ENCODE measurements at places on chromosomes 3 and 15.

- DNase-seq, result no peak
Observed at GRCh38 chr3:189149203-189149602, 22.6 kb upstream of the TPRG1 start.

DNA sequence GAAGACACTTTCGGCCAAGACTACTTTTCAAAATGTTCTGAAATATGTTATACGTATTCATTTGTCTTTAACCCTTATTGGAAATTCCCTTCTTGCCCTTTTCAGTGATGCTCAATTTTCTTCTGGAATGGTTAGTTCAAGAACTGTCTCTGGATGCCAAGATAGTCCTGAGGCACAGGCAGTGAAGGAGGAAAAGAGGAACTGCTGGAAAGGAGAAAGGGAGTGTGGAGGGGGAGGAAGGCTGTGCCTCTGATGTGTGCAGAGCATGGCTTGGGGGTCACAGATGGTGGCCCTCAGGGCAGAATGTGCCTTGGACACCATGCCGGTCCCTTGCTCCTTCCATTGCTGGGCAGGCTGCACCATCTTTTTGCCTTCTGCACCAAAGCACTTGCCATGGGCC is 73.7 kb downstream of the CEP63 start:
- DNase-seq, result no peak

GRCh38 chr3:98690876-98691275 is 72.3 kb upstream of the ST3GAL6 start:
- DNase-seq, result no peak

DNA sequence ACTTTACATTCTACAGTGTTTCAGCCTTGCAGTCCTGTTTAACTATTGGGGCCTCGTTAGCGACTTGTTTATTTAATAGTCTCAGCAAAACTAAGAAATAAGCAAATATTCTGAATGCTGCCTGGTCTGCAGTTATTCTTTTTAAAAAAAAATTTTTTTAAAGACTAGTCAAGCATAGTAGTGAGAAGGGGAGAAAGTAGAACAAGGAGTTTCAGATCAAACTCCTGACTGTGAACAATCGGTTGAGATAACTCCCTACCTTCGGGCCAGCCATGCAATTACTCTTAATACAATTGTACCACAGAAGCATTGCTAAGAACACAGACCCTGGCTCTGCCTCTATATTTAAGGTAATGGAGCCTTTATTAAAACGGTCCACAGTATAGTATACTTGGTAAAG is 5.8 kb upstream of the DUT start:
- DNase-seq, result no peak

GRCh38 chr3:32410367-32411246 is 19.0 kb downstream of the CMTM7 start:
- DNase-seq, result no peak

DNA sequence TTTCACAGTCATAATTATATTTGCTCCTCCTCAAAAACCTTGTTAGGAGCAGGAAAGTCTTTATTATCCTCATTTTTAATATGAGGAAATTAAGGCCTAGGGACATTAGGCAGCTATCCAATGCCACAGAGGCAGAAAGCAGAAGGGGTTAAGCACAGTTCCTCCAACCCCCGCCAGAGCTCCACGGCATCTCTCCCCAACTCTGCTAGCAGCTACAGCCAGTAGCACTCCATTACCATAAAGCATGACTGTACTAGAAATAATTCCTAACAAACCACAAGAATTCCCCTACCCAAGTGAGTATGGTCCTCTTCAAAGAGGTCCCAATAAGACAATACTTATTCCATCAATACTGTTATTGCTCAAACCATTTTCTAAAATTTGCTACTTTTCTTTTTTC is 9.8 kb downstream of the HEG1 start:
- DNase-seq, result peak; percentile 76

DNA sequence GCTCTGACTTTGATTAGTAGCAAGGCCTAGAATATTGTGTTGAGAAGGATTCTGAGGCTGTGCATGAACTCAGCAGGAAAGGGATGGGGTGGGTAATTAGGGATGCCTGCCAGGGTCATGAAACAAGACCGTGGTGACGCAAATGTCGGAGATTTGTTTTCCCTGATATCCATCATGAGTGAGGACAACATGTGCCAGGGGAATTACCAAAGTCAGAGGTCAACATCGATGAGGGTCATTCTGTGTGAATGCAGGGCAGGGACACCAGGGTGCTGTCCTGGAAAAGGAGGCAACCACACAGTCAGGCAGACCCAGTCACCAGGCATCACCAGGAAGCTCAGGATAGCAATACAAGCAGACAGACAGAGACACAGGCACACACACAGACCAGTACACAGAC is 52.2 kb downstream of the SLCO2A1 start:
- no peak for DNase-seq

GRCh38 chr15:76335307-76336253 is 993 bp upstream of the ISL2 start:
- no peak for DNase-seq

DNA sequence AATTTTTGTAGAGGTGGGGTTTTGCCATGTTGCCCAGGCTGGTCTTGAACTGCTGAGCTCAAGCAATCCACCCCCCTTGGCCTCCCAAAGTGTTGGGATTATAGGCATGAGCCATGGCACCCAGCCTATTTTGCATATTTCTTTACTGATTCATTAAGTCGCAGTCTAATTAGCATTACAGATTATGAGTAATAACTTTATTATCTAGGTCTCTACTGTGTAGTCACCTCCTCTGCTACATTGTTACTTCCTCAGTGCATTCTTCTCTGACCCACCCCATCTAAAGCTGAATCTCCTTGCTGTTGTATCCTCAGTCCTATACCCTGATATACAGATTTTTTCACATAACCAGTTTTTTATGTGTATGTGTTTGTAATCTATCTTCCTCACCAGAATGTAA is 61.7 kb downstream of the TFDP2 start:
- peak; percentile 67 for DNase-seq

DNA sequence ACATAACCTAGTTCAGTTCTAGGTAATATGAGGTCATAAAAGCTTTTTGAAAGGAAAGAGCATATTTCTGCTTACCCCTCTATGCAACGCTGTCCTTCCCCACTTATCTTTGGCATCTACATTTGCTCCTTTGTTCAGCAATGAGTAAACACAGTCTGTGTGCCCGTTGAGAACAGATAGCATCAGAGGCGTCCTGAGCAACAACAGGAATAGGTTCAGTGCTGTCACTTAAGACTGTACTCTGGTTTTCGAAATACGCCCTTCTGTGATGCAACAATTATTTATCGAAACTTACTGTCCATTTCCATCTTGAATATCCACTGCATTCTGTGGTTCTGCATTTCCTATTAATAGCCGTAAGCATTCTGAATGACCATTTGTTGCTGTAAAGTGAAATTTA is 84.4 kb downstream of the BTD start:
- no peak for DNase-seq

- peak; percentile 67 for DNase-seq
Observed at GRCh38 chr3:141686466-141687291, 51.4 kb upstream of the RNF7 start.

DNA sequence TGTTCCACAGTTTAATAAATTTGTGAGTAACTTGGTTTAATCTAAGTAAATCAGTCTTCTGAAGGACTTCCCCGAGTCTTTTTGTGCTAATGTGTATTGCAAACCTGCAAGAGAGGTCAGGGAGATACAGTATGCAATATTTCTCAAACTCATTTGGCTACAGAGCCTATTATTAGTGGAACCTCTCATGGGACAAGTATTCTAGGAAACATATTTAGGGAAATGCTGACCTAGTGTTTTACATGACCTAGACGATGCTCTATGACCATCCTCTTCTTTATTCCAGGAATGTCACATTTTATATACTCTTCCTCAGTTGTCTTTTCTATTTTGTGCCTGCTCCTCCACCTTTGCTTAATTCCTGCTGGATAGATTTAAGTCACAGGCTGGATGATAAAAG is 327.8 kb upstream of the TBC1D5 start:
- no peak for DNase-seq

GRCh38 chr15:66839506-66840112 is 137.6 kb downstream of the SMAD6 start:
- no peak for DNase-seq

- DNase-seq, result no peak
Observed at GRCh38 chr3:63030666-63031065, 155.4 kb upstream of the CADPS start.

- DNase-seq, result no peak
Observed at GRCh38 chr3:78571486-78571885, 1196.3 kb downstream of the ROBO1 start.

DNA sequence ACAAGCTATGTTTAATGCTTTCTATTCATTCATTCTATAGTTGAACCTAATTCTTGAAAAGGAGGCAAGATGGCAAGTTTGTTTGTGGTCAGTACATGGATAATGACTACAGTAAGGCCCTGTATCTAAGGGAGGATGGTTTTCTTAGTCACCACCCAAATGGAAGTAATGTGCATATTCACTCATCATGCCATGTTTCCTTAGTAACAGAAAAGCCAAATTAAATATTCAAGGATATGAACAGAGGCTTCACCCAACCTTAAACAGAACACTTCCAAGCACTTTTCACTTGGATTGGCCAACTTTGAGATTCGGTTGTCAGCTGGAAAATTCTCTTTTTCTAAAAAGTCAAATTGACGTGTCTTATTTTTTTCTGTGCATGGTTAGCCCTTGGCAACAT is 805.3 kb upstream of the LMCD1 start:
- DNase-seq, result no peak

GRCh38 chr15:77667338-77668234 is 34.9 kb upstream of the LINGO1 start:
- no peak for DNase-seq

- DNase-seq, result no peak
Observed at GRCh38 chr15:51046799-51047449, 47.8 kb downstream of the TNFAIP8L3 start.

GRCh38 chr15:49441816-49442215 is 18.8 kb downstream of the FGF7 start:
- DNase-seq, result no peak

- no peak for DNase-seq
Observed at GRCh38 chr15:40285151-40285550, 2.3 kb upstream of the ANKRD63 start.

DNA sequence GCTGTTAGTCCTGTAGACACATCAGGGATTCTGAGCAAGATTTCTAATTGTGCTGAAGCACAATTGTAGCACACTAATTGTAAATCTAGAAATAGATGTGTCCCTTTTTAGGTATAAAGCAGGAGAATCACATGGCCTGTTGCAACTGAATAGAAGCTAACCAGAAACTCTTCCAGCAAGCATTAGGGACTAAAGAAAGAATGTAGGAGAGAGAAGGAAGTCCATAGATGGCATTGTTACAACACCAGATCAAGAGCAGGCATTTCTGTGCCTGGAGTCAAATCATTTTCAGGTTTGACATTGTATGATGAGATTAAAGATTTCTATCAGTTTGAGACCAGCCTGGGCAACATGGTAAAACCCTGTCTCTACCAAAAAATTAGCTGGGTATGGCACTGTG is 27.4 kb downstream of the CALML4 start:
- DNase-seq, result no peak

DNA sequence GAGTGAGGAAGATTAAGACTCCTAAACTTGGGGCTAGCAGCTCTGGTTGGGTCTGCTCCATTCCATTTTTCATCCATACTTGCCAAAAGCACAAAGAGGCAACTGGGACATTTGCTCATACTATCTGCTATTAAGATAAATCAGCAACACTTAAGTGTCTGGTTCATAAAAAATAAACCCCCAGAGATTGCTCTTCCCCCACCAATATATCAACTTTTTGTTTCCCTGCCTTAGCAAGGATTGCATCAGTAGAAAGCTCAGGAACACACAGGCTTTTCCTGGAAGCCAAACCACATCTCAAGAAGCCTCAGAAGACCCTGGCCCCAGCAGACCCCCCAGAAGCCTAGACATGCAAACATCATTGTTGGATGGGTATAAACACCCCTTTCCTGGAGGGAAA is 232.4 kb upstream of the WNT5A start:
- DNase-seq, result no peak

DNA sequence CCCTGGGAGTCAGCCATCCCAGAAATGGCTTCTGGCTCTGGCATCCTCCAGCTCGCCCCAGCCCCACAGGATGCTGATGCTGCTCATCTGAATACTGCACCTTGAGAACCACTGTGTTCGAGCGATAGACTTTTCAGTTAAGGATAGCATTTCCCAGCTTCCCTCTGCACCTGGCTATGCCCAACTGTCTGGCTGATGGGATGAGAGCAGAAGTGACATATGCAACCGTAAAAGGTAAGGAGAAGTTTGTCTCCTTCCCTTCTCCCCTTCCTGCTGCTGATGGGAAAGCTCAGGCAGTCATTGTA is 9.7 kb upstream of the HHATL start:
- no peak for DNase-seq

DNA sequence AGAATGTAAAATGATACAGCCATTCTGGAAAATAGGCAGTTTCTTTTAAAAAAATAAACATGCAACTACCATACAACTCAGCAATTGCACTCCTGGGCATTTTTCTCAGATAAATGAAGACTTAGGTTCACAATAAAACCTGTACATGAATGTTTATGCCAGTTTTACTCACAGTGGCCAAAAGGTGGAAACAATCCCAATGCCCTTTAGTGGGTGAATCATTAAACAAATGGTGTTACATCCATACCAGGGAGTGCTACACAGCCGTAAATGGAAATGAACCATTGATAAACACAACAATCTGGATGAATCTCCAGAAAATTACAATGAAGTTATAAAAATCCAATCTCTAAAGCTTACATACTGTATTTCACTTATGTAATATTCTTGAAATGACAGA is 140.3 kb downstream of the ADAMTSL3 start:
- no peak for DNase-seq

Measured in RCC 7860 (cell line).